GM13977 (cell line): ENCODE measurements at places on chromosomes 3 and 15.

DNA sequence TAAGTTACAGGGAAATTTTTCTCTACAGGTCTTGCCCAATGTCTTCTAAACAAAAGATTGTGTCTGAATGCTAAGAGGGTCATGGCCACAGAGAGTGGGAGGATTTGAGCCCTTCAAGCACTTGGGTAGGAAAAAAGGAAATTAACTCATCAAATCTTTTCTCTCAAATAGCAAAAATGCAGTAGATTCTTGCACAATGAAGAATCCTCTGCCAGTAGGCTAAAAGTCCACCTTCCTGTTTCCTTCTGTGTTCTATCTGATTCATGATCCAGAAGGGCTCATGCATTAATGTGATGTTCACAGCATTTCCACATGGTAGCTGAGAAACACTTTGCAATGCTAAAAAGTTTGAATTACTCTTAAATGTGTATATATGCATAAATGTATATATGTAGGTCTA is 177.1 kb downstream of the CD47 start:
- no peak for DNase-seq

DNA sequence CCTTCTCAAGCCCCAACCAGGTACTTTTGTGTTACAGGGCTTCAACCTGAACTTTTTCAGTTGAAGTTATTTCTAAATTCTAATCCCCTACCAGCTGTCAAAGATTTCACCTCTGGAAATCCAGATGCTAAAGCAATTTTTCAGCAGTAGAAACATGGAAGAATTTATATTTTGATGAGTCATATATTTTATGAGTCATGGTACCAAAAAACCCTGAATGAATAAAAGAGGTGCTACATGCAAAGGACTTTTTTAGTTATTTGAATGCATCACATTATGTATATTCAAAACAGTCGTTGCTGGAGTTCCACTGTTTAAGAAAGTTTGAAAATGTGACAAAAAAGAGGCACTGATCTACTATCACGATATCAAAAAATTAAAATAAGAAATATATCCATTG is 96.0 kb upstream of the ZNF385D start:
- no peak for DNase-seq

DNA sequence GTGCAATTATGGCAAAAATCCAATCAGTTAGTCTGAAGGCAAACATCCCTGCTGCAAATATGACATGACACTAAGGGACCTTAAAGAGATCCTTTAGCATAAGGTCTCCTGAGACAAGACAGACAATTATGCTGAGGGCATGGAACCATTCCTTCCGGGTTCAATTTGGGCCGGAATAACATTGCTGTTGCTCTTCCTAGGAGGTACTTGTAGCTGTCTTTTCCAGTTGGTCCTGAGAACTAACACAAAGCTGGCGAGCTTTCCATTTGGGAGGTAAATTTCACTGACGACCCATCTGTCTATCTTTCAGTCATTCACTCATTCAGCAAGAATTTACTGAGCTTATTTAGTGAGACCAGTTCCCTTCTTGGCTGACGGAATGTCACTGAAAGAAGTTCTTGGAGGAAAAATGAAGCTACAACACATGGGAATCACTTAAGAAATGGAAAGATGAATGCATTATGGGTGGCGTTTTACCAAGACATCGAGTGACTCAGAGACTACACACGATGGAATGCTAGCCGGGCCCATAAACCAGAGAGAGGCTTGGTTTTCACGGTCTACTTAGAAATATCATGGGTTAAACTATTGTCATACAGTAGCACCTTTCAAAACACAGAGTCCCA is 215.5 kb downstream of the PDZRN3 start:
- no peak for DNase-seq

- no peak for DNase-seq
Observed at GRCh38 chr15:35934383-35935049, 388.6 kb upstream of the DPH6 start.

- DNase-seq, result no peak
Observed at GRCh38 chr3:106249159-106249558, 380.3 kb upstream of the CBLB start.

- no peak for DNase-seq
Observed at GRCh38 chr15:29259233-29259632, 10.4 kb downstream of the NSMCE3 start.

- DNase-seq, result no peak
Observed at GRCh38 chr3:48564667-48565066, 1.1 kb upstream of the UCN2 start.

DNA sequence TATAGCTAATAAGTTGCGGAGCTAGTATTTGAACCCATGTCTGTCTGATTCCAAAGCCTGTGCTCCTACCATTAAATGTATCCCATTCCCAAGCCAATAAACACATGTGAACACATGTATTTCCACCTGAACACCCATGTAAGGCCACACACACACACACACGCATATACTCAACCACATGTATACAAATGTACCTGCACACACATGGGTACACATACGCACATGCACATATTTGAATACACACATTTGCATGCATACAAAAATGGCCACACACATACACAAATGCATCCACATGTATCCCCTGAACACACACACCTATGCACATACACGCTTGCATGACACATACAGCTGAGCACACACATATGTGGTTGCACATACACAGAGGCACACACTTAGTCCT is 5.4 kb upstream of the MRPS22 start:
- no peak for DNase-seq

DNA sequence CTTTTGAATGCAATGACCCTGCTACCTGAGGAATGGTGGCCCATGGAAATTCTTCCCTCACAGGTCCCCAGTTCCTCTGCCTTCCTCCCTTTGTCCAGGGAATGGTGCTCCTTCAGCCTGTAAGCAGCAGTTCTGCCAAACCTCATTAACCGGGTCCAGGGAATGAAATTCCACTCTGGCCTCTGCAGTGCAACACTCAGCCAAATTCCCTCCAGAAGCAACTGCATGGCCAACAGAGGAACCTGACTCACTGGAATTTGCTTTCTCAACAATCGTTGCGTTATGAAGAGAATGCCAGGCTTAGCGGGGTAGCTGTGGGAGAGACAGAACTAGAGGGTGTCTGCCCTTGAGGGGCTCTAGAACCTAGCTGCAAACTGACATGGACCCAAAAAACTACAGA is 449.4 kb upstream of the PROK2 start:
- DNase-seq, result no peak

DNA sequence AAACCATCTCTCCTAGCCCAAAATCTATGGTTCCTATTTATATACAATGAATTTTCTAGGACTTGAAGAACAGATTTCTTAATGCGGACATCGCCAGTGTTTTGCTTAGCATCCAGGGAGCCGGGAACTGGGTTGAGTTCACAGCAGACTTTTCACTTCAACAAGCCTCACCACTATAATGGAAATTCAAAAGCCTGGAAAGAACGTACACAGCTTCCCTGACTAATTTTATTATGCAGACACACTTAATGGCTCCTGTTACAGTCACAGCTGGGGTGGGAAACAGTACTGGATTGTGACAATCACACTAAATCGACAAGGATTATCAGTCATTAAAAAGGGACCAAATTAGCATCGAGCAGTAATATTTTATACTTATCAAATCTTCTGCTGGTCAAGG is 129.2 kb upstream of the BNIP2 start:
- DNase-seq, result no peak

DNA sequence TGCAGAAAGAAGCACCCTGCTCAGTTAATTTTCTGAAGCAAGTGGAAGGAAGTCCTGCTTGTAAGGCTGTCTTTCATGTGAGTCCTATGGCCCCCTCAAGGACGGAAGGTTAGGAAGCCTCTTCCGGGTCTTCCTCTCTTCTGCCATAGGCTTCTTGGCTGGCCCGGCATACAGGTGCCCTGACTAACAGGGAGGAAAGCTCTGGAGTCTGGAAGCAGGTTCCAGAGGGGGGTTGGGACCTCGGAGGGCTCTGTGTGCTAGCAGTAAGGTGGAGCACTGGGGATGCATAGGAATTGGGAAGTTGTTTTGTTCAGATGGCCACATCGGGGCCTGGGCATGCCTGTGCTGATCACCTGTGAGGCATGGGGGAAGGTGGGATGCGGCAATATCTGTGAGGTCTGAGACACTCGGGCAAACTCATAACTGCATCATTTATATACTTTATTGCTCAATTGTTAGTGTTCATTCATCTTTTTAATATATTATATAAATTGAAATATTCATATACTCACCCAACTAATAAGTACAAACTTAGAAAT is 49.6 kb downstream of the TRAK1 start:
- DNase-seq, result no peak

DNA sequence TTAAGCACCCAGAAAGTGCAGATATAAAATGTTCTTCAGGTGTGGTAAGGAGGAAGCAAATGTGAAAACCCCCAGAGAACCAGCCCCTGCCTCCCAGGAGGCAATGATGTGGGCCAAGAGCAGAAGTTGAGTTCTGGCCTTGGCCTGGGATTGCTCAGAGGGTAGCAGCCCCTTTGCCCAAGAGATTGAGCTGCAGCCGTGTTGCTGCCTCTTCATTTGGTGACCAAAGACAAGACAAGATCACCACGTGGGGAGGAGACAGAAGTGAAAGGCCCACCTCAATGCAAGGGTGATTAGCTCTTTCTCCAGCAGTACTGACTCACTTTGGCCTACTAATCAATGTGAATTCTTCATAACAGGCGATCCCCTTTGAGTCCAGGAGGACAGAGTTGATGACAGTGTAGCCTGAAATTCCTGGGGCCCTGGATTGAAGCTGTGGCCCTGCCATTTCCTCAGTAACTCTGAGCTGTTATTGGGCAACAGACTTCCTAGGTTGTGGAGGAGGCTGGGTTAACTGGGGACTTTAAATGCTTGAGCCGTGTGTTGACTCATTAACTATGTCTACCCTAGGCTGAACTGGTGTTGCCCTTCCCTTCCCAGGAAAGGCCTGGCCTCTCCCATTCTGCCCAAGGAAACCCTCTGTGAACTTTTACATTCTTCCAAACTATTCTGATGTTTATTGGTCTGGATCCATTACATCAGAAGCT is 86.5 kb downstream of the ST6GAL1 start:
- DNase-seq, result peak; percentile 36

DNA sequence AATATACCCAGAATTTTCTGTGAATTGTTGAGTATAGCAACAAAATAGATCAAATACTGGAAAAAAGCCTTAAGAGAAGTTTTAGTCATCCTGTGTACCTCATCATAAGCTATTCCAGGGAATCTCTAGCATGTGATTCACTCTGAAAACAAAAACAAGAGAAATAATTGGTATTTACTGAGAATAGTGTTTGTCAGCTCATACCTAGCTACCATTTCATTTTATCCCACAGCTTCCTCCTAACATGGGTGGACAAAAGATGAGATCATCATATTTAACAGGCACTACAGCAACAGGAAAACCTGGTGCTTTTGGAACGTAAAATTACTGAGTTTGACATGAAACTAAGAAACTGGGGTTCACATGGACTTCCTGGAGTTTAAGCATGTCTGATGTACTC is 753.5 kb upstream of the NECTIN3 start:
- no peak for DNase-seq

DNA sequence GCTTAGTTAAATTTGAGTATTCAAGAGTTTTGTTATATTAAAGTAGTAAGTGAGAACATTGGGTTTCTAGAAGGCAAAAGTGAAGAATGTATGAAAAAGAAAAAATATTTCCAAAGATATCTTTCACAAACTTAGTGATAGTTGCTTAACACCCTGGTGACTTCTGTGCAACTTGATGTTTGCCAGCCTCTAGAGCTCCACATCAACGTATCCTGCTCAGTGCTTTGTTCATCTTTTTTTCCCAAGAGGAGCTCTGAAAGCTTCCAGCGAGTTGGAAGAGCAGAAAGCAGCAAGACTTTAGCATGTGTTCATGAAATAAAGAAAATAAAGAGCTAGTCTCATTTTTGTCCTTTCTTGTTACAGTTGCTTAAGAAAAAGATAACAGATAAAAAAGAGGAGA is 225.5 kb downstream of the GRM7 start:
- no peak for DNase-seq

GRCh38 chr15:49075881-49076280 is 29.6 kb upstream of the SECISBP2L start:
- DNase-seq, result no peak

GRCh38 chr3:102129760-102130608 is 280.7 kb downstream of the NFKBIZ start:
- DNase-seq, result no peak

DNA sequence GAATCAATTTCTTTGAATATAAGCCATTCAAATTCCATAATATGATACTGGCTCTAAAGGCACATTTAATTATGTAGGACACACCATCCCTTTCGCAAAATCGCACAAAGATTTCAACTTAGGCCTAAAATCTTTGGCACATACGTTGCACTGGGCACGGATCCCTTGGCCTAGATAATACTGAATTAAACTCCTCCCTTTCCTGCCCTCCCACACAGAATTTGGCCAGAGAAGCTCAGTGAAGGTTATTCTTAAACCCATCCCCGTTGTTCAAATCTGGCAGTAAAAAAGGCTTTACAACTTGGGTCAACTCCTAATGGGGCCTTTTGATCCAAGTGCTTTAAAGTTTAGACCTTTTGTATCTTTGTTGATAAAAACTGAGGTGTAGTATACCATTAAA is 247.2 kb downstream of the PTPRG start:
- DNase-seq, result no peak

DNA sequence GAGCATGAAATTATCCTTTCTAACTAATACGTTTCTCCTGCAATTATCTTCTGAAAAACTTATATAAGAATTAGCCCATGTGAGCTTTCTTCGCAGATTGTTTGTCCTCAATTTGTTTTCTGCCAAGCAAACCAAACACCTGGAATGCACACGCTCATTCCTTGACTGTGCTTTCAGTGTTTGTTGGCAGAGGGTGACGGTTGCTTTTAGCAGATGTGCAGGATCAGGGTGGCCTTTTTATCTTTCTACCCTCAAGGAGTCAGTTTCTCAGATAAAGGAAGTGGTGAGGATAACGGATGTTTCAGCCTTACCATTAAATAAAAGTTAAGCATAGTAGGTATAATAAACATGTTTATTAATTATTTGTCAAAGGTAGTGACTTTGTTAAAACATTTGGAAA is 15.2 kb downstream of the ARPP21 start:
- DNase-seq, result no peak

DNA sequence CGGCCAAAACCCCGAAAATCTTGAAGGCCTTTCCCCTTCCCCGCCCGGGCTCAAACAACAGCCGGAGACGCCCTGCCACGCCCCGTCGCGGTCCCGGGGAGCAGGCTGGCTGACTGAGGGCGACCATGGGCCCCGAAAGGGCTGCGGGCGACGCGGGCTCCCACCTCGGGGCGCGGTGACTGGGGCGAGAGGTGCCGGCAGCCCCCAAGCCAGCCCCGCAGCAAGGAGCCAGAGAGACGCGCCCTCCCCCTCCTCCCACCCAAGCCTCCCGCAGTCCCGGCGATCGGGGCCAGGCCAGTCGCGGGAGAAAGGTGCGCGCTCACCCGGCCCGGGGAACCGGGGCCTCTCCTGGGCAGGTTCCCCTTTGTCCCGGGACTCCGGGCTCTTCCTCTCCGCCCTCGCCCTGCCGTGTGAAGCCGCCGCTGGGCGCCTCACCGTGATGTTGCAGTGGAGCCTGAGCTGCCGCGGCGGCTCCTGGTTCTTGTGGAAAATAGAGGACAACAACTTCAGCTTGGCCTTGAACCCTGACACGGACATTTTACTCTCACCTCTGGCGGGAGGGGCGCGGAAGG is 30.6 kb upstream of the ZSCAN2 start:
- peak; percentile 52 for DNase-seq
